ENCODE measurements at places on chromosomes 5 and 9. TPM values are rescaled to one million over a fixed set of nuclear protein-coding genes. Genes with fewer than 3 reads are reported as not detected.

DNA sequence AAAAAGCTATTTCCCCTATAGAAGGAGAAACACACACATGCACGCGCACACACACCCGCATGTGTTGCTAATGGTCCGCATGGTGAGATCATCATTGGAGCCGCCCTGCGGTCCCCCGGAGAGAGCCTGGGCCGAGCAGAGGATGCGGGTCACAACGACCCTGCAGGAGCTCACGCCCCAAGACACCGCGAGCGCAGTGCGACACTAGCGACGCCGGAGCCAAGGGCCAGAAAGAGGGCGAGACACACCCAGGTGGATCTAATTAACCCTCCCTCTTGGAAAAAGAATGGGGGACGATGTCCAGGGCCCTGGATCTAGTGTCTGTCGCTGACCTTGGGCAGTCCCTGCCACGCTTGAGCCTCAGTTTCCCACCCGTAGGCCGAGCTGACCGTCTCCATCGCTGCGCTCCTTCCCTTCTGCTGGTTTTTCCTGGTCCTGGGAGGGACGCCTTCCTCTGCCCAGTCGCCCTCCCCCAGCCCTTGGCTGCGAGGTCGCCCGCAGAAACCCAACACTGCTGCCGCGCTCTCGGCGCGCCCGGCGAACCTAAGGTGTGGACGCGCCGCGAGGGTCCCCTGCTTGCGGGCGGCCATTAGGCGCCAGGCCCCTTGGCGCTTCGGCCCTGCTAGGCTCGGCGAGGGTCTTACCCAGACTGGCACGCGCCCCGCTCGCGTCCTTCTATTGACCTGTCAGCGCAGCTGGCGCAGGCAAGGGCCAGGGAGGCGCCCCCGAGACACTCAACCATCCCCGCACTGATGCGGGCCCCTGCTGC is 47.5 kb upstream of the RNF20 start:
- no peak for DNase-seq

DNA sequence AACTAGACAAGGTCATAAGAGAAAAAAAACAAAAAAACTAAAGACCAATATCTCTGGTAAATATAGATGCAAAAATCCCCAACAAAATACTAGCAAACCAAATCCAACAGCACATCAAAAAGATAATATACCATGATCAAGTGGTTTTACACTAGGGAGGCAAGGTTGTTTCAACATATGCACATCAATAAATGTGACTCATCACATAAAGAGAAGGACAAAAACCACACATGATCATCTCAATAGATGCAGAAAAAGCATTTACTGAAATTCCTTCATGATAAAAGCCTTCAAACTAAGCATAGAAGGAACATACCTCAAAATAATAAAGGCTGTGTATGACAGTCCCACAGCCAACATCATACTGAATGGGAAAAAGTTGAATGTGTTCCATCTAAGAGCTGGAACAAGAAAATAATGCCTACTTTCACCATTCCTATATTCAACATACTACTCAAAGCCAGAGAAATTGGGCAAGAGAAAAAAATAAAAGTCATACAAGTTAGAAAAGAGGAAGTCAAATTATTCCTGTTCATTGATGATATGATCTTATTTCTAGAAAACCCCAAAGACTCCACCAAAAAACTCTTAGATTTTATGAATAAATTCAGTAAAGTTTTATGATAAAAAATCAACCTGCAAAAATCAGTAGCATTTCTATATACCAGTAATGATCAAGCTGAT is 72.2 kb upstream of the FAM169A start:
- peak; percentile 59 for DNase-seq

DNA sequence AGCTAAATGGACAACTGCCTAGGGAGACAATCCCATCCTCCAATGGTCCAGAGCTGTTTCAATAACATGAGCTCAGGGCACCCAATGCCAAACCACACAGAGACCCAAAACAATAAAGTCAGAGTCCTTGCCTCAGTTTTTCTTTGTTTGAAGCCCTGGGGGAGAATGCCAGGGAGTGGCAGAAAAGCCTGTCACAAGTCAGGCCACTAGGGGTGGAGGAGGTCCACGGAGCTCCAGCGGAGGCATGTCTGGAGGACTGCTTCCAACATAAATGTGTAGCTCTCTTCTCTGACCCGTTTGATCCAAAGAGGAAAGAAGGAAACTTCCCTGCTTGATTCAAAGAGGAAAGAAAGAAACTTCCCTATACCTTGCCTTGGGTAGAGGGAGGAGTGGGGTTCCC is 175.3 kb downstream of the HSPA4 start:
- DNase-seq, result no peak

DNA sequence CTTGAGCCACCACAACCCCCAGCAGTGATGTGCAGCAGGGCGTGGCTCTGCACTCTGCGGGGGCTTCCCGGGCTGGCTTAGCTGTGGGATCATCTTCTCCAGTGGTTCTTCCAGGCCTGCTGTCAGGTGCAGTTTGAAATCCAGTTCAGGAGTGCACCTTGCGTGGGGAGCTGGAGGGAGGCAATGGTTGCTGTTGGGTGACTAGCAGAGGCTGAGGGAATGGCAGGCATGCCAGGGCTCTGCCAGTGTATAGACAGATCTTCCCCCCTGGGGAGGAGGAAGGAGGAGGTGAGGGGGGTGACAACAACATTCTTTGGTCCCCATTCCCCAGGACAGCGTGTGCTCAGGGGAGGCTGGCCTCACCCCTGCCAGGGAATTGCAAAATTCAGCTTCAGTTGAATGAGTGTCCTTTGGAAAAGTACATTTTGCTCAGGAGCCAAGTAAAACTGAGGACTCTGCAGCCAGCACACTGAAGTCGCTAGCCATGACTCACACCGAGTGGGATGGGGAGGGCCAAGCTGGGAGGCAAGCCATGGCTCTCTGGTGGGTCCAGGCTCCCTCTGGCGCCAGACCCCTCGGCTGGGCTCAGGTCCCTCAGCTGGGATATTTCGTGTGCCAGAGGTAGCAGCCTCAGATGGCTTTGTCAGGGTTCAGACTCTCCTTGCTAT is 35.0 kb downstream of the ERGIC1 start:
- peak; percentile 88 for DNase-seq

DNA sequence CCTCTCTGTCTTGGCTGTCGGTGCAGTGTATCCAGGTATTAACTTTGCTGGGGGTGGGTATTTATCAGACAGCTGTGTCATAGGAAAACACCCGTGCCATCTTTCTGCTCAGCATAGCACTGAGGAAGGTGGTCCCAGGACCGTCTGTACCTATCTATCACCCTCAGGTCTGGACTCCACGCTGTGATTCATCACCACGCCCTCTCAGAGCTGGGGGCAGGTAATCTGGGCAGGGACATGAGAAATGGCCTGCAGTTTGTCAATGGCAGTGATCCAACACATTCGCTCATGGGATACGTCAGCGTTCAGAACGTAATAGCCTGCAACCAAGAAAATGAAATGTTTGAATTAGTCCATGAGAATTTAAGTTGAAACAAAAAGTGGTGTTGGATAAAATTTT is 151.6 kb upstream of the MAP1B start:
- DNase-seq, result peak; percentile 18

TPM2 gene
- total RNA-seq, result 7.0 TPM

DDX4 gene
- total RNA-seq, result not detected

DNA sequence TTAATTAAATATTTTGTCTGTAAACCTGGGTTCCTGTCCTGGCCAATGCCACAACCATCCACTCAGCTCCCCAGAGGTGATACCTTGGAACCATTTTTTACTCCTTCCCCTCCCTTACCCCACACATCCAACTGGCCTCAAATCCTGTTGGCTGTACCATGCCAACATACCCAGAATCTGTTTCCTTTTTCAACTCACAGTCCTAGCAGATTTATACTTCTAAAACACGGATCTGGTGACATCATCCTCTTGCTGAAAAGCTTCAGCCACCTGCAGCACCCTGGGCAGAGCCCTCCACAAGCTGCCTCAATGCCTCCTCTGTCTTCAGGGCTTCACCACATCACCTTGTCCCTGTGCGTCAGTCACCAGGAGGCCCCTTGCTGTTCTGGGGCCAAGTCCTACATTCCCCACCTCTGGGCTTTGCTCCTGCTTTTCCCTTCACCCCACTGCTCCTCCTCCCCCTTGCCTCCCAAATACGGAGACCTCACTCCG is 14.9 kb downstream of the SEMA6A start:
- no peak for DNase-seq

- no peak for DNase-seq
These were observed 20.4 kb downstream of the HAVCR2 start for GRCh38 chr5:157088342-157088990.

- no peak for DNase-seq
These were observed 5.6 kb upstream of the C9orf152 start for GRCh38 chr9:110213413-110214044.

GRCh38 chr5:59587489-59588337 is 305.8 kb downstream of the PDE4D start:
- peak; percentile 54 for DNase-seq

DNA sequence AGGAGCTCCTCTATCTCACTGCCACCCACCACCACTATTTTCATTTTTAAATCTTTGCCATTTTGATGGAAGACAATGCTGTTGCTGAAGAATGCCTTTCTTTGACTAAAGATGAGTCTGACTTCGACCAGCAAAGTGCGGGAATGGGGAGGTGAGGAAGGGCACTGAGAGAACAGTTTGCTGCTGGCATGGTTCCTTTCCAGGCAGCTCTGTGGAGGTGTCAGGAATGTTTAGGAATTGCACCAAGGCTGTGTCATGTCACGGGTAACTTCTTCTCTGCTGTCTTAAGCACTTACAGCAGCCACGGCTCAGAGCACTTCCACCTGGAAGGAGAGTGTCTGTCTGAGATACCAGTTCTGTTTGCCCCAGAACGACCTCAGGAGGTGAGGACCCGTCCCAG is 41.4 kb upstream of the SHB start:
- DNase-seq, result no peak

SLC12A7 gene
- 58.3 TPM for total RNA-seq

DNA sequence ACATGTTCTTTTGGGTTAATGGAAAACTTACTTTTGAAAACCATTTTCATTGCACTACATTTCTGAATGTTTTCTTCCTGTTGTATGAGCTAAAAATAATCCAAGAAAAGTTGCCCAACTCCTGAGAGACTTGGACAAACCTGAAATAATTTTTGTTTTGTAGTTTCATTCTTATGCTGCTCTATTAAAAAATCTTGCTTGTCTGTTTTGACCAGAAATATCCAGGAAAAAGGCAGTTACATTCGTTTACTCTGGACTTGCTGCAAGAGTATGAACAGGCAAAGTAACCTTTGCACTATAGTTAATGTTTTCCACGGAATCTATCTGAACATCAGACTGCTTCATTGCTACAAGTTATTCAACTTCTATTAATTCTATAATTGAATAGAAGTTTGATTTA is 200.1 kb upstream of the DAB2 start:
- DNase-seq, result no peak

Data from PC-3 (cell line).